NCI-H1436 treated with DMSO at 0.1 percent for 48 hours (cell line): ENCODE measurements at places on chromosomes 6 and 20.

DNA sequence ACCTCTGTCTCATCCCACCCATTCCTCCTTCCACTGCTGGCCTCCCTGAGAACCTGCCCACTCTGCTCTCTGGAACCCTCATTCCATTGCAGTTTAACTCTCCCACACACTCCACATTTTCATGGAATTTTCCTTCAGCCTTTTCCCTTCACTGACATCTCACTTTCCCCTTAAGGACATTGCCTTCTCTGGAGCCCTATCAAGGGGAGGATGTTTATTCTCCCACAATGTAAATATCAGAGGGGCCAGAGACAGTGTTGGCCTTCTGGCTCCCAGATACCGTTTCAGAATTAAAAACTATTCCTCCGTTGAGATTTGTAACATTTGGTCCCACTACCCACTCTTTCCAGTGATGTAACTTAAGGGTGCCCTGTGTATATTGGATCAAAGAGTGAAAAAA lies 199.5 kb upstream of the KCNK16 start:
- no peak for DNase-seq

DNA sequence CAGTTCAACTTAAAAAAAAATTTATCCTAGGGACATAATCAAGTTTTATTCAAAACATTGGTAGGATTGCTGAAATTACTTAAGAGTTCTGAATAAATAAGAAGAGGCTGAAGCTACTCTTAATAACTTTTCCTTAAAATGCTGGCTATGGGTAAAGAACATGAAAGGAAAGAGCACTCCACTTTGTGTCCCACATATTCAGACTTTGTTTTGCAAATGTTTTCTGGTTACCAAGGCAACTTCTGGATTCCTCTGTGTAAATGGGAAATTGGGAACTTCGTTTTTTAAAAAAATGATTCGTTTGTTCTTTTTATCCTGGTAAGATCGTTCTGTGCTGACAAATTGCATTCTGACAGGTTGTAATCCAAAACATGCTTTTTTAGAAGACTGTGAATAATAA lies 115.0 kb downstream of the KIF6 start:
- no peak for DNase-seq

GRCh38 chr6:80340686-80341085 lies 234.2 kb downstream of the BCKDHB start:
- DNase-seq = no peak

DNA sequence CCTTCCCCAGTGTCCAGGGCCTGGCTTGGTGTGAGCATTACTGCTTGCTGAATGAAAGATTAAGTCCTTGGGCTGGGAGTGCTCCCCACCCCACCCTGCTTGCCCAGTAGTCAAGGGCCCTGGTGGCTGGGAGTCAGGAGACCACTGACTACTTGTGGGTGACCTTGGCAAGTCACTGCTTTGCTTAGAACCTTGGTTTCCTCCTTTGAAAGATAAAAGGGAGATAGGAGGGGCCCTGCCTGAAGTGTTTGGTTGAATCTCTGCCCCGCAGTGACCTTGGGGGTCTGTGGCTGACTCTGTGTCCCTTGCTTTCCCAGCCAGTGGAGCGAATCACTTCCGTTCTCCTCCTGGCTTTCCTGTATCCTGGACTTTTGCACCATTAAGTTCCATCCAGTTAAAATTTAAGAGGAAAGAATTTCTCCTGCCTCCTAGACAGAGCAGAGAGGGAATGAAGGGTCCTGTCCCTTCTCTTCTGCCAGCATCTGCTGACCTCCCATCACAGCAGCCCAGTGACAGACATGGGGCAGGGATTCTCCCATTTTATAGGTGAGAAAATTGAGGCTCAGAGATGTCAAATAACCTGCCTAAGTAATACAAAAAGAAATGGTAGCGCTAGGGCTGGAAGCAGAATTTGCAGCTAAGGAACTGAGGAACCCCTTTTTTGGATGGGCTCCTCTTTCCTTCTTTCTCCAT lies 3.5 kb upstream of the EPB41L1 start:
- no peak for DNase-seq

GRCh38 chr6:67544851-67545452 lies 1090.1 kb upstream of the ADGRB3 start:
- no peak for DNase-seq

- no peak for DNase-seq
Measured at GRCh38 chr6:163828038-163828795, 413.7 kb downstream of the QKI start.

- no peak for DNase-seq
Measured at GRCh38 chr20:55094353-55094861, 619.0 kb downstream of the DOK5 start.
